Stimulated activated CD4-positive, alpha-beta T cell treated with anti-CD3 and anti-CD28 coated beads, Interleukin-1b, Interleukin-23, amount 100 ng/mL, for 1 hour (primary cell): ENCODE measurements at places on chromosomes 3 and 15.
A peak's percentile ranks its signal among the peaks of the same experiment; 100 is the strongest.

DNA sequence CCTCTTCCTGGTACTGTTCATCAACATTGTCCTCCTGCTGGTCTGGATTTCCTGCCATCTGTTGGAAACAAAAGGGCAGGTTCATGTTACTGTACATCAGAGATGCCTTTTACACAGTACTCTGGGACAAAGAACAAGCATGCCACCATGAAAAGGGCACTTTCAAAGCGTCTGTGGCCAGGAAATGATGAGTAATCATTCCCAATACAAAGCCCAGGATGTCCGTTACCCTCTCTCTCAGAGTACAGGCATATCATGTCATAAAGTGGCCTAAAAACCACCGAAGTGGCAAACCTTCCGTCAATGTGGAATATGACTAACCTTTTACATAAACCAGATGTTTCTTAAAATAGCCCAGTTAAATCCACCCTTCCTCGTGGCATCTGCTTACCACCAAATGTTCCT, 71.2 kb downstream of the GOLIM4 start:
- DNase-seq = no peak

- no peak for DNase-seq
These were observed 49.1 kb downstream of the PLS1 start for GRCh38 chr3:142645236-142645793.

- DNase-seq = no peak
These were observed 7.6 kb downstream of the PPARG start for GRCh38 chr3:12296511-12296910.

- DNase-seq = no peak
These were observed 56.0 kb upstream of the CHRM5 start for GRCh38 chr15:33912326-33912725.

DNA sequence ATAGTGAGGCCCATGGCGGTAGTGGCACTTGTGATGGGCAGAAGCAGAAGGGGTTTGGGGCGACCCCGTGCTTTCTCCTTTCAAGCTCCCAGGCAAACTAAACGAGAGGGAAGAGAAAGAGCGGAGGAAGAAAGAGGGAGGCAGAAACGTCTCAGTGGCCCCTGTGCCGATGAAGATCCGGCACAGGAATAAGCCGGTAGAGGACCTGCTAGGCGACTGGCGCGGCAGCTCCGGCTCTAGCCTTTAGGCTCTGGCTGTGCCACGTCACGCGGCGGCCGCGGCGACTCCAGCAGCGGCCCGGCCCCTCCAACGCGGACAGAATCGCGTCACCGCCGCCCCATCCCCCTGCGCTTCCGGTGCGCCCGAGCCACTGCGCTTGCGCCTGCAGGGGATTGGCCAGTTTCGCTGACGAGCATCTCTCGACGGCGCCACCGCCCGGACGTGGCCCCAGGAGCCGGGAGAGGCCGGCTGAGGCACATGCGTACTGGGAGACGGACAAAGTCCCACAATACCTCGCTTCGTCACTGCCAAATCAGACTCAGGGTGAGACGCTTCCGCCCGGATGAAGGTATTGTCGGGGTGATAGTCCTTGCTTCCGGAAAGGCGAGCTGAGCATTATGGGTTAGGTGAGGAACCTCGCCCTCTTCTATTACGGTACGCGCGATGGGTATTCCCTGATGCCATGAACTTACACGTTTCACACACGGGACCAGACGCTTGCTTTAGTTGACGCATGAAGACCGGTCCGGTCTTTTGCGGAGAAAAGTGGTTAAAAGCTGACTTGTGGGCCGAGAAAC, at the start of gene ARF4:
Gene ARF4 (minus strand): TSS at position 218 of the 797 bp plus-strand sequence. CDS start 204 bp downstream, at position 14.
- peak; percentile 95 for DNase-seq

DNA sequence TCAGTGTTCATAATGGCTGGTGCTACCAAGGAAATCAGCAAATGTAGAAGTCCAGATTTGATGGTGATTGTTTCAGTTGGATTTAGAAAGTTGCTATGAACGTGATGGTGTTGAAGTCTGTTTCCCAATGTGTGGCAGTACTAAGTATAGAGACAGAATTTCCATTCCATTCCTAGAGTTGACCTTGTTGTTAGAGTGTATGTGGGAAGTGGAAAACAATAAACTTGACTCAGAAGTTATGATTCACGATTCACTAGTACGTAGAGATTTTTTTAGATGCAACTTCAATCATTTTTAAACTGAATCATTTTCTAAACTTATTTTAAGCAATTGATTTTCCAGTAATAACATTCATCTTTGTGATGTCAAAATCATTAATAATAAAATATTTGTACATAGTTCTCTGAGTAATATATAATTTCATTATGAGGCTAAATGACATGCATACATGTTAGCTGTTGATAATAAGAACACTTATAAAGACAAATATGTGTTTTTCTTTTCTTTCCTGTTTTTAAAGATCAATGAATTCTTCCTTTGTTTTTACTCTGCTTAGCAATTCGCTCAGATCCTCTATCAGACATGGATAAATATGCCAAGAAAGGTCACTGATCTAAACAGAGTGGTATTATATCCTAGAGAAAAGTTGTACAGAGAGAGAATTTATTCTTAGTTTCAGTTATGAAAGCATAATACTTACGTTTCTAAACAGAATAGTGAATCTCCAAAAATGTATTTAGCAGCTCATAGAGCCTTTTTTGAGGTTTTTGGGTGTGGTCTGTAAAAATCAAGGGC, 108.8 kb upstream of the GPR149 start:
- DNase-seq = no peak

DNA sequence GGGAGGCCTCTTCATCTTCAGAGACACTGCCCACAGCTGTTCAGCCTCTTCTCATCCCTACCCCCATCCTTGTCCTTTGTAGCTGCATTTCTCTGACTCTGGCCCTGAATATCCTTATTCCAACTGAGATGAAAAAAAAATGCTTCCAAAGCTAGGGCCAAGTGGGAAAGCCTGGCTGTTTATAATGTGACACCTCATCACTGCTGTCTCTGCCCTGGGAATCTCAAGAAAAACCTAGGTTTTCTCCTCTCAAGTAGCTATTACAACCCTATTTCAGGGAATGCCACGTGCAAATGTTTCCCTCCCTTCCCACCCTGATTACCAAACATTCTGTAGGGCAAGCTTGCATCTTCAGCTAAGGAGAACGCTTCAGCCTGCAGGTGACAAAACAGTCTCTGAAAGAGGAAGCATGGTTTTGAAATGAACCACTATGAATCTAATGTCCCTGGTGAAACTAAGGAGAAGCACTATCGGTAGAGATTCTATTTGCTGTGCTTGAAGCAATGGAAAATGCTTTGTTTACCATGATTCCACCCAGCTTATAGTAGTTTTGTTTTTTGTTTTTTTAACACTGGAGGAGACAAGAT, 65.4 kb downstream of the USF3 start:
- no peak for DNase-seq

DNA sequence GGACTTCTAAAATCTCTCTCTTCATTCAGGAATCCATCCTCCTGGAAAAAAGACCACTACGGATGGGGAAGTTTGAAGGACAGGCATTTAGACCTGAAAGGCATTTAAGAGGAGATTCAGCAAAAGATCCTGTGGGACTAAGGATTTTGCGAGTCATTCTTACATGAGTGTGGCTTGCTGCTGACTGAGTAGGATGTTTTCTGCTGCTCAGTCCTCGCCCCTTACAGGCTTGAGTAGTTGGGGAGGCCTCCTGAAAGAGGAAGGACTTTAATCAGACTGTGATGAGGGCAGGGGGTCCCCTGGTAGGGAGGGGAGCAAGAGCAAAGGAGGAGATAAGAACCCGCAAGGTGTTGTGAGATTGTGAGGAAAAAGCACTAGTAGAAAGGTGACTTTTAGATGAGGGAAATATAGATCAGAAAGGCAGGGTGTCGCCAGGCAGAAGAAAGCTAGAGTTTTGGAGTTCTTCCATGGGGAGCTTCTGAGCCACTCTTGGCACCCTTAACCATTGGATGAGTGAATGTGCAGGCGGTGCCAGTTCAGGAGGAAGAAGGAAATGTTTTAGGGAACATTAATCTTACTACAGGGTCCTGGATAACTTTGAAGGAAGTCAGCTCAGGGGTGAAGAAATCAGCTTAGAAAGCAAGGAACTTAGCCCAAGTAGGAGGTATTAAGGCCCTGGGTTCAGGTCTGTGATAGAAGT, 171.1 kb downstream of the RORA start:
- no peak for DNase-seq

- DNase-seq = no peak
These were observed 112.5 kb downstream of the FOXB1 start for GRCh38 chr15:60116456-60117089.

DNA sequence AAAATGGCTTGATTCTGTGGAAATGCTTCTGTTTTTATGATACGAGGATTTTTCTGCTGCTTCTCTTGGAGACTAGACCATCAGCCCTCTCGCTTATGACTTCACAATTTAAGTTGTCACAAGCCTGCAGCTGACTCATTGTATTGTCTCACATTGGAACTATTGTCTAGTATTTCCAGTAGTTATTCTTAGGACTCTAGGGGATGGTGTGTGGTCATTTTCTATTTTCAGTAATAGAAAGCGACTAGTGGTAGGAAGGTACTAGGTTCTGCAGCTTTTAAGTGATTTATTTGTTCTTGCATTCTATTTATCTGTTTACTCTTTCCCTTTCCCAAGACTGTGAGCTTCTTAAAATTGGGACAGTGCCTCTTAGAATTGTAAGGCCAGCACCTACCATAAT, 66.3 kb upstream of the CRTC3 start:
- no peak for DNase-seq

DNA sequence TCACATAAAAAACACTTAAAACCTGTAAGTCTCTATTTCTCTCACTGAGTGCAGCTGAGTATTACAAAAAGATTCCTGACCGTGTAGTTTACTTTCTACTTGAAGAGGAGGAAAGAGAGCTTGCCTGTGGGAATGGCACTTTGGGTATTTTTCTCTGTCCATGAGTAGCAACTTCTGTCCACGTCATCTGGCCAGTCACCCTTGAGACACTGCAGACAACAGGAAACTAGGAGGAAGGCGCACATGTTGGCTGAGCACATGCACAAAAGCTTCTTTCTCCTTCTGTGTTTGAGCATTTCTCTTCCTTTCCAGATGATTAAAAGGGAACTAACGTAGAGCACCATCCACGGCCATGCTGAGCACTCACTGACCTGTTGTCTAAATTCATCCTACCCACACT, 19.7 kb downstream of the STARD5 start:
- DNase-seq = no peak

- DNase-seq = no peak
These were observed 202.0 kb downstream of the UBE2E2 start for GRCh38 chr3:23405081-23405480.

DNA sequence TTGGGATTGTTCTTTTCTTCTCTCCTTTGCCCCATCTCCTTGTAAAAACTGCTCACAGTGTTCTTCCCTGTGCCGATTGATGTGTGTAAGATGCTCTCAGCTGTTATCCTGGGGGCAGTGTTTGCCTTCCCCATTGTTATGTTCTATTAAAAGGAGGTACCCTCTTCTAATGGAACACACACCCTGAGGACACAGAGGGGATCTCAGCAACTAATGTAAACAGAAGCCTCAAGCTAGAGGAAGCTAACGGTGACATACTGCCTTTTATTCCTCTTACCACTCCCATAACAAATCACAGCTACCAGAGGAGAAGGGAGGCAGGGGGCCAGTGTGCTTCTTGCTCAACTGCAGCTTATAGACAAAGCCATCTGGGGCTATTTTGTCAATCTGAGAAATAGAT, 2.2 kb downstream of the TAGLN3 start:
- DNase-seq = no peak

DNA sequence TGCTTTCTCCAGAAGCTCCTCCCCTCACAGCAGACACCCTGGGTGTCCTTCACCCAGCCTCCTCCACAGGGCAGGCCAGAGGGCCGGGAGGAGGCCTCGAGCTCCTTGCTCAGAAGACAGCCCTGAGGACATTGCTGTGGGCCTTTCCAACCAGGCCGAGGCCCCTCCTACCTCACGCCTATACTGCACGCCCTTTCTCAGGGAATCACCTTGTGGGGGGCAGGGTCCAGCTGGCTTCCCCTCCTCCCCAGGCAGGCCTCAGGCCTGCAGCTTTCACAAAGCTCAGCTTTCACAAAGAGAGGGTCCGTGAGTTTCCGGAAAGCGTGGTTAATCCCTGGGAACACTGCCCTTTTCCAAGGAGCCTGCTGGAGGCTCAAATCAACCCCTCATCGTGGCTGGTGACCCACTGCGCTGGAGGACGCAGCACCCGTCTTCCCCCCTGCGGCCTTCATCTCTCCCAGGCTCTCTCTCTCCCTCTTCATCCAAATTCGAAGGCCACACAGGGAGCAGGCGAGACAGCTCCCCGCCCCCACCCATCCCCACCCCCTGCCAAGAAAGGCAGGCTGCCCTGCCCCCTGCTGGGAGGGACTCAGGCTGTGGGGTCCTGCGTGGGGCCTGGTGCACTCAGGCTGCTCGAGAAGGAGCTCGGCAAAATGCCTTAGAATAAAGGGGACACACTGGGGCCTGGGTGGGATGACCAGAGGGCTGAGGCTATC, 79.4 kb downstream of the OCA2 start:
- DNase-seq = no peak

GRCh38 chr3:126847061-126847460, 135.9 kb upstream of the PLXNA1 start:
- no peak for DNase-seq

GRCh38 chr15:90306560-90306959, 41.1 kb downstream of the NGRN start:
- no peak for DNase-seq

DNA sequence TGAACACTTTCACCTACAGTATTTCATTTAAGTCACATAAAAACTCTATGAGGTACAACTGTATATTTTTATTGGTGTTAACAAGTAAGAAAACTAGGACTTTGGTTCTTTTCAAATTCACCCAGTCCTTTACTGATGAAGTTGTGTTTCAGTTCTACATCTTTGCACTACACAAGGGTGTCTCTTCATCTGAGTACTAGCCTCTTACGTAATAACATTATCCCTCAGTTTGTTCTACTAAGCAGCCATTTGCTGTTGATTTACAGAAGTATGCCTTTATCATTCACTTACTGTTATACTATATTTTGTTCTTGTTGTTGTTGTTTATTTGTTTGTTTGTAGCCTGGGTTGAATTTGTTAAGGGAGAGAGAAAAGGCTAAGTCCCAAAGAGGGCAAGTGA, 311.9 kb downstream of the PLOD2 start:
- no peak for DNase-seq

- no peak for DNase-seq
These were observed 243.0 kb downstream of the AGBL1 start for GRCh38 chr15:86322629-86323028.

DNA sequence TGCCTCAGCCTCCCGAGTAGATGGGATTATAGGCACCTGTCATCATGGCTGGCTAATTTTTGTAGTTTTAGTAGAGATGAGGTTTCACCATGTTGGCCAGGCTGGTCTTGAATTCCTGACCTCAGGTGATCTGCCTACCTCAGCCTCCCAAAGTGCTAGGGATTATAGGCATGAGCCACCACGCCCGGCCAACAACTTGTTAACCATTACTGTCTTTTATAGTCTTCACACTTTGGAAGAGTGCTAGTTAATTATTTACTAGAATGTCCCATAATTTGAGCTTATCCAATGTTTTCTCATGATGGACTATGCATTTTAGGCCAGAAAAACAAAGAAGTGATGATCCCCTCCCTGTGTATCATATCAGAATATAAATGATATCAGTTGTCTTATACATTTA, 288.6 kb upstream of the CBLB start:
- no peak for DNase-seq

- no peak for DNase-seq
These were observed 384.2 kb downstream of the CGGBP1 start for GRCh38 chr3:87674397-87675161.
